ENCODE measurements at places on chromosomes 6 and 20.

DNA sequence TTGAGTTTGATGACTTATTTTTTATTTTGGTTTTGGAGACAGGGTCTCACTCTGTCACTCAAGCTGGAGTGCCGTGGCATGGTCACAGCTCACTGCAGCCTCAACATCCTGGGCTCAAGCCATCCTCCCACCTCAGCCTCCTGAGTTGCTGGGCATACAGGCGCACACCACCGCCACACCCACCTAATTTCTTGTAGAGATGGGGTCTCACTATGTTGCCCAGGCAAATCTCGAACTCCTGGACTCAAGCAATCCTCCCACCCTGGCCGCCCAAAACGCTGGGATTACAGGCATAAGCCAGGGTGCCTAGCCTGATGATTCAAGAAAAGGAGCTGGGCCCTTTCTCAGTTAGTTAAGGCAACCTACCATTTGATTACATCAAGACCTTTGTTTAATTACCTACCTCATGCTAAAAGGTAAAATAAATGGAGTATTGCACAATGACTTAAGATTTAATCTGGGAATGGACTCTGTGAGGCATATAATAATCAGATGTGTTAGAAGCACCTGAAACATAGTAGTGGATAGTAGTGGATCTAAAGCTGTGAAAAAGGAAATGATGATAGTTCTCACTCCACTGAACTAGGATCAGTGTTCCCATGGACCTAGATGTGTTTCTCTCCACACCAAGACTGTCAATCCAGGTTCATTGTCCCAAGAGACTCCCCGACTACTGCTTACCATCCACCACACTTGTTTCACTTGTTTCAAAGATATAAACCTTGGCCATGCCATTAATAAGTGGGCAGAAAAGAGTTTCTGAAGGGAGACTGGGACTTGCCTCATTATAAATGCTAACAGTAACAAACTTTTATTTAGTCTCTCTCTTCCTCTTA, 2.1 kb downstream of the TNFRSF21 start:
- no peak for DNase-seq

DNA sequence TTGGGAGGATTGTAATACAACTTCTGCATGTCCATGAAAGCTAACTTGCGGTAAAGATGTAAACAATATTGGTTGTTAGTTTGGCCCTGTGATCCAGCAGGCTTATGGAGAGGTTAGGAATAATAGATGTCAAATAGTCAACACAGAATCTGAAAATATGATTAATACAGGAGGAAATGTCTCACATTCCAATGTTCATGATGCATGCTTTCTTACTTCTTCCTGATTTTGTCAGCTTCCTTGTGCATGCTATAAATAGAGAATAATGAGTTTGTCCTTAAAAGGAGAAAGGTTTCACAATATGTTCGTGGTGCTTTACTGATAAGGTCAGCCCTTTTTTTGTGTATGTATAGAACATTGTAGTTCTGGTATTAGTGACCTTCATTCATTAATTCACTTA, 136.7 kb downstream of the MMUT start:
- no peak for DNase-seq

DNA sequence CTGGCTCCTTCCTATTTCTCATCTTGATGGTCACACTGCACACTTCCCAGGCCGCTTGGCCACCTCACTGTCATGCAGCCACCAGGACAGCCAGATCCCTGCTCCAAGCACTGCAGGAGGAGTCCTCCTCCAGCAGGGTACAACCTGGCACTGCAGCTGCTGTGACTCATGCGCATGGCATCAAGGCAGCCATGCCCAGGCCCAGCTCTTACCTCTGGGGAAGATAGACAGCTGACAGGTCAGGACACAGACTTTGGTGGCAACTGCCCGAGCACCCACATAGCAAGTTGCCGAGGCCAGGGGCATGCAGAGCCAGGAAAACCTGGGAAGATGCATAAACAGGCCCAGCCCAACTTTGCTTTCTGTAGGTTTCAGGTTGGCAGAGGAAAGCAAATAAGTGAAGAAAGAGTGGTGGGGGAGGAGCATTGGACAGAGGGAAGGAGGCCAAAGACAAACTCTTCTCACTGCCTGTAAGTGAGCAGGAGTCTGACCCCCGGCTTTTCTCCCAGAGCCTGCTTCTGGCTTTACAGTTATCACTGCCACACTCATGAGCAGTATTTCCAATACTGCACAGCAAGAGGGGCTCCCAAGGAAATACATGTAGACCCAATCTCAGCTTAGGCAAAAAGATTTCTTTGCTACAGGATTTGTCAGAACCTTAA, 38.8 kb downstream of the SLC22A3 start:
- peak; percentile 24 for DNase-seq

DNA sequence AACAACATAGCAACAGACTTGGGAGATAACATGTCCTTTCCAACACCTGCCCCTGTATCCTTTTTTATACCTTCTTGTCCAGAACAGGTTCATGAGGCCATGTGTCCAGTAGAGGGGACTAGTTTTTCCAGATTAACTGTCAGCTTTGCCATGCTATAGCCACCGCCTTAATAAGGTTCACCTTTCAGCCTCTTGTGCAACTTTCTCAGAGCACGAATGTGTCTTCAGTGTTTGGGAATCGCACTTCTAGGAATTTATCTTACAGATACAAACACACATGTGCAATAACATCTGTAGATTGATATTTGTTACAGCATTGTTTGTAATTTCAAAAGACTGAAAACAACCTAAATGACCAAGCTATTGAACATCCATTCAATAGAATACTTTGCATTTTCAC, 21.4 kb downstream of the NCR2 start:
- DNase-seq = no peak

- no peak for DNase-seq
These were observed 468.7 kb downstream of the FRK start for GRCh38 chr6:115592025-115592424.

GRCh38 chr20:6767536-6768227, at the start of gene BMP2:
TSS of gene BMP2 (plus strand) at chr20:6767686. CDS start at chr20:6770127, 2,441 bp downstream.
- no peak for DNase-seq

GRCh38 chr6:151269321-151269995, 29.7 kb downstream of the AKAP12 start:
- no peak for DNase-seq
